ENCODE measurements at places on chromosomes 5 and 9.

DNA sequence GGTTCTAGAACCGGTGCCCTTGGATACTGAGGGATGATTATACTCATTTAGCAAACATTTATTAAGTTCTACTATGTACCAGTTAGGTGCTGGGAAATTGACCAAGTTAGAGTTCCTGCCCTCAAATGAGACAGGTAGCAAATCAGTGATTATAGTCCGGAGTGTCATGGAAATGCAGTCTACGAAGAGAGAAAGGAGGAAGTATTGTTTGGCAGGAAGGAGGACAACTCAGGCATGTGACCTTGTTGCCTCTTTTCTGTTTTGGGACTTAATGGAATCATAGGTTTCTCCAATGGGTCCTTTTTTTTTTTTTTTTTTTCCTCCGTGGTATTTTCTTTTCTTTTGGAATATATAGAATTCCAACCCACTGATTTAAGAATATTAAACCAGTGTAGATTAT, 28.0 kb downstream of the OSTF1 start:
- DNase-seq: no peak

- peak; percentile 83 for DNase-seq
These were observed 82.5 kb downstream of the PRRT1B start for GRCh38 chr9:131627648-131628458.

GRCh38 chr5:177077335-177077734, 9.4 kb upstream of the FGFR4 start:
- DNase-seq: no peak

DNA sequence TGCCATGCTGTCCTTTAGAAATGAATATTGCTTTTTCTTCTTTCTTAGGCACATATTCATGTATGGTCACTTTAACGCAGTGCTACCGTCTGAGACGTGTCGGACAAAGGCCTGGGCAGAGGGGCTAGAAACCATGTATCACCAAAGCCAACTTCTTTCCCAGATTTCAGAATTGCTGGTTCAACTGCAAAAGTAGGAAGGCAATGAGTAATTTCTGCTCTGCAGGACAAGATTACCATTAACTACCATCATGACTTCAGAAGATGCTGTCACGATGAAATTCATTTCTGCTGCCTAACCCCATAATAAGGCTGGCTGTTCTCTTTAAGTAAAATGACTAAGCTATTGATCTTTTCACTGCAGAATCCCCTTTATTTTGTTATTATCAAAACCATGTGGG, 306.7 kb downstream of the PDE4D start:
- DNase-seq: no peak

DNA sequence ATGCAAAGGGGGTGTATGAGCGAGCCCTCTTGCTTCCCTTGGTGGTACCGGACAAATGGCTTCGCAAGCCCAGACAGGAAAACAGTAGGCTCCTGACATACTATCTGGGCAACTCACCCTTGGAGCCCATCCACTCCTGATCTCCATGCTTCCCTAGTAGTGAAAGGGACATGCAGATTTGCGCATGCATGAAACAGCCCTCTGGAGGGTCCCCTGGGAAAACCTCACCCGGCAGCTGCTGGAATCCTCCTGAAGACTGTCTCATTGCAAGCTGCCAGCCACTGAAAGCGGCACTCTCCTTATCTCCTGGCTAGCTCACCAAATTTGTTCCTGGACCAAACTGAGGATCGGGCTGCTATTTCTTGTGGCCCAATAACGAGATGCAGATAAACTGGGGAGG, 10.2 kb downstream of the ZNF169 start:
- no peak for DNase-seq

DNA sequence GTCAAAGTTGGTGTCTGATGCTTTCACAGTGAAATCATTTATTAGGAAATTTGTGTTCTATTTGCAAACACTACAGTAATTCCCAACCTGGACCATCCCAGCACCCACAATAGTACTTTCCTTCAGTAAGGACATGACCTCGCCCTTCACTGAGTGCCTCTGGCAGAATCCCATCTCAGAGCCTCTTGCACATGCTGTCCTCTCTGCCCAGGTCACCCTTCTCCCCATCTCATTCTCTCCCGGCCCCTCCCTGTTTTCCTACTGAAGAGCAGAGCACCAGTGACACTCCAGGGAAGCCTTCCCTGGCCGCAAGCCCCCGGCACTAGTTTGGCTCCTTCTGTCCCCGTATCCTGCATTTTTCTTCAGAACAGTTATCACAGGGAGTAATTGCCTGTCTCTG, 220.4 kb downstream of the MAPKAP1 start:
- no peak for DNase-seq

- DNase-seq: no peak
These were observed 545.4 kb upstream of the TLE4 start for GRCh38 chr9:79026316-79026715.

GRCh38 chr5:96026406-96027041, 64.9 kb upstream of the ELL2 start:
- DNase-seq: peak; percentile 60

GRCh38 chr5:88377705-88378656, 109.3 kb upstream of the TMEM161B start:
- DNase-seq: no peak

Measured in Daoy (cell line).